ENCODE measurements at places on chromosomes 11 and 22. TPM values are rescaled to one million over a fixed set of nuclear protein-coding genes. Genes with fewer than 3 reads are reported as not detected.
A peak's percentile ranks its signal among the peaks of the same experiment; 100 is the strongest.

- DNase-seq: no peak
These were observed 526.7 kb downstream of the BRD1 start for GRCh38 chr22:49300951-49301397.

DNA sequence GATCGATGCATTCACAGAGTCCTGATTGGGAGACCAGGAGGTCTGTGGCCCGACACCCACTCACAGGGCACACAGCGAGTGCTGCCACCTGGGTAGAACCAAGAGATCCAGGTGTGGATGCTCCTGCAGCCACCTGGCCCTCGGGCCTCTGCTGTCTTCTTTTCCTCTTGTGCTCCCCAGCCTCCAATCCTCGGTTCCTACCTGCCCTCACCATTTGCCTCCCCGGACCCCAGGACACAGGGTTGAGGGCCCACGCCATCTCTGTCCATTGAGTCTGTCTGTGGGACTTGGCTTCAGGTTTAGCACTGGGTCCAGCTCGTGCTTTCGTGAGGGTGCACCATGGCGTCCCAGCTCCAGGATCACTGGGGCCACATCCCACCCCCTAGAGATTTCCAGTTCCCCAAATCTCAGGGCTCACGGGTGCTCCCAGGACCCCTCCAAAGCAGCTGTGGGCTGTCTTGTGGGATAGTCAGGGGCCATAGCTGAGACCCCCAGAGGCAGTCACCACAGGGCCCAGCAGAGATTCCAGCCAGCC is 591.1 kb downstream of the BRD1 start:
- no peak for DNase-seq

DNA sequence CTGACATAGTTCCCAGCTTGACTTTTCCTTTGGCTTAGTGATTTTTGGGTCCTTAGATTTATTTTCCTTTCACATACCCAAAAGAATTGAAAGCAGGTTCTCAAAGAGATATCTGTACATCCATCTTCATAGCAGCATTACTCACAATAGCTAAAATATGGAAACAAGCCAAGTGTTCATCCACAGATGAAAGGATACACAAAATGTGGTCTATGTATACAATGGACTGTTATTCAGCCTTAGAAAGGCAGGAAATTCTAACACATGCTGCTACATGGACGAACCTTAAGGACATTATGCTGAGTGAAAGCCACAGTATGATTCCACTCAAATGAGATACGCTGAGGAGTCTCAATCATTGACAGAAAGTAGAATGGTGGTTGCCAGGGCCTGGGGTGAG is 171.8 kb downstream of the IGLL1 start:
- no peak for DNase-seq

GRCh38 chr22:19749876-19750275 is 10.7 kb upstream of the TBX1 start:
- no peak for DNase-seq

GRCh38 chr11:87463486-87464102 is 425.9 kb downstream of the TMEM135 start:
- DNase-seq: no peak

DNA sequence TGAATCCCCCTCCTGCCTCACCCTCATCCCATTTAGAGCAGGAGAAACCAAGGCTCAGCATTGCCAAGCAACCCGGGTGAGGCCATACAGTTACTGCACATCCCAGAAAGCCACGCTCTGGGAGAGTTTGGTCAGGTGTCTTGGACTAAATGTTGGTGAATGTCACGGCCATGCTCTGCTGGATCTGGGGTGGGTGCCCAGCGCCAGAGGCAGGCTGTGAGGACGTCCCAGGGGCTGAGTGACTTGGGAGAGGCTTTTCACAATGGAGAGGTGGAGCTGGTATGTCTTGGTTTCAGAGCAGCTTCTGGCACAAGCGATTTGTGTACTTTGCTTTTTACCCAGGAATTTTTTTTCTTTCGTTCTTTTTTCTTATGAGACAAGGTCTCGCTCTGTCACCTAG is 6.6 kb downstream of the SERHL2 start:
- DNase-seq: no peak

GRCh38 chr11:87307101-87307500 is 269.4 kb downstream of the TMEM135 start:
- DNase-seq: no peak

GRCh38 chr22:46142548-46143490 is 7.5 kb upstream of the PPARA start:
- no peak for DNase-seq

DNA sequence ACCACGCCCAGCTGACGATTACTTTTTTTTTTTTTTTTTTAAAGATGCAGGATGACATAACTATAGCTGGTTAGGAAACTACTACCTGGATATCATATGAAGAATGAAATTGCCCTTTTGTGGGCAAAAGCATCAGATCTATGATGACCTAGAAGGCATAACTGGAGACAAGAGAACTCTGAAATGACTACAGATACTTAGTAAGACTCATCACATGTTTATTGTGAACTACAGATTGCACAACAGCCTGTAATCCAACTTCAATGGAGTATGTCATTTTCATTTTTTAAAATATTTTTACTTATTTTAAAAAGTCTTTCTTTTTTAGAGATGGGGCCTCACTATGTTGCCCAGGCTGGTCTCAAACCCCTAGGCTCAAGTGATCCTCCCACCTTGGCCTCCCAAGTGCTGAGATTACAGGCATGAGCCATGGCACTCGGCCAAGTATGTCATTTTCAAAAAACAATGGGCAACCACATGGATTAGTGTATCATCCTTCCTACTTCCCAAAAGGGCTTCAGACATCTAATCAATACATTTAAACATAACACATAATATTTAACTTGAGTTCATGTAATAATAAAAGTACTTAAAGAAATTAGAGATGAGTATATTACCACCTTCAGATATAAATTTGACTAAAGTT is 3.3 kb downstream of the MTMR2 start:
- DNase-seq: no peak

- no peak for DNase-seq
These were observed 14.8 kb downstream of the DUSP8 start for GRCh38 chr11:1557051-1557884.

- no peak for DNase-seq
These were observed 25.8 kb downstream of the YDJC start for GRCh38 chr22:21603973-21604372.

GRCh38 chr11:76361374-76361773 is 19.6 kb downstream of the THAP12 start:
- DNase-seq: no peak

- peak; percentile 76 for DNase-seq
These were observed at the start of gene SLC15A3 for GRCh38 chr11:60951904-60952741. Gene SLC15A3 (minus strand): TSS chr11:60952176. CDS start chr11:60951551, 625 bp downstream.

DNA sequence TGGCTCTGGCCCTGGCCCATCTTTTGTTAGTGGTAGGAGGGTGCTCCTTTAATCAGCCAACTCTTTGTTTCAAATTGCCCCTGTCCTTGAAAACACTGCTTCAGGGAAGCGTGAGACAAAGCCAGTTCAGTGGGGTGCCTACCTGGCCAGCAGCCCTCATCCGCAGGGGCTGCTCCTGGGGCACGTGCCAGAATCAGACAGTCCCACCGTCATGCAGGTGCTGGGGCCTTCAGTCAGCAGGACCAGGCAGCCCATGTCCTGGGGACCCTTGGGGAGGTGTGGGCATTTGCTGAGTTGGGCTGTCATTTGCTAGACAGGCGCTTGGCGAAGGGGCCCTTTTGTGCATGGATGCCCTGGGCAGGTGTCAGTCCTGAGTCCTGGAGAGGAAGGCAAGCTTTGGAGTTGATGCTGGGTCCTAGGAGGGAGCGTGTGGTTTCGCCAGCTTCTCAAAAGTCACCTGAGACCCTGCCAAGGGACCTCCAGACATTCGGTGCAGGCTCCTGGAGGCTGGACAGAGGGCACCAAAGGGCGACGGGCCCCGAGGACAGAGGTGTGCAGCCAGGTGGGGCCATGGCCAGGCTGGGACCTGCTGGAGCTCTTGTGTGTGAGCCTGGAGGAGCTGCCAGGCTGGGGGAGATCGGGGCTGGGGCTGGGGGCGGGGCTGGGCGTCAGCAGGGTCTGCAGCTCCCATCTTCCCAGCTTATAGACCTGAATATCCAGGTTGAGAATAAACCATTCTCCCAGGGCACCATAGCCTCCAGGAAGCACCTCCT is 15.0 kb upstream of the RTN4R start:
- no peak for DNase-seq

GRCh38 chr11:44188643-44189042 is 93.2 kb downstream of the EXT2 start:
- no peak for DNase-seq

DNA sequence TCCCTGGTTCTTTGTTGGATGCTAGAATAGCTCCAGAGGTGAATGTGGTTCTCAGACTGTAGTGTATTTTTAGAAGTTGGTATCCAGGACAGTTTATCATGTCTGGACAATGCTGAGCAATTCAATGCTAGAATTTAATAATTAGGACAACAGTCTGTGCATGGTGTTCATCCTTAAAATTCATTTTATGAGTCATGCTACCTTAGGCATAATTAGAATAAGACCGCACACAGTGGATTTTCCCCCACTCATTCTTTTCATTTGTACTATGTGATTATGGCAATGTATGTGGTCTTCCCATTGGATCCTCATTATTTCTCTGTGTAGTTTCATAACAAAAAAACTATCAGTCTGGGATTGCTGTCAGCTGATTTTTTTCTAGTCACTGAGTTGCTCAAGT is 196.7 kb downstream of the ARHGAP42 start:
- DNase-seq: no peak

DNA sequence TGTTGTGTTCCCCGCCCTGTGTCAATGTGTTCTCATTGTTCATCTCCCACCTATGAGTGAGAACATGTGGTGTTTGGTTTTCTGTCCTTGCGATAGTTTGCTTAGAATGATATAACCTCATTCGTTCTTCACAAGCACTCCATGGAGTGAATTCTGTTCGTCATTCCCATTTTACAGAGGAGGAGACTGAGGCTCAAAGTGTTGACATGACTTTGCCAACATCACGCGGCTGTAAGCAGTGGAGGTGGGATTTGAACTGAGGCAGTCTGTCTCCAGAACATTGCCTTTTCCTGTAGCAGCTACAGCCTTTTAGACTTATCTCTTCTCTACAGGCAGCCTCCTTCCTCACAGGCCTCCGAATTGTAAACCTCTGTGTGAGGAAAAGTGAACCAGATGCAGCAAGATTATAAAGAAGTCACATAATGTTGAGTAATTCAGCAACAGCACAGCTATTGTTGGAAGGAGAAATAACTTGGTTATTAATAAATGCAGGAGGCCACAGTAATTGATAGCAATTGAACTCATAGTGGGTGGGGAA is 74.6 kb downstream of the MYO18B start:
- DNase-seq: no peak

- no peak for DNase-seq
These were observed 44.4 kb downstream of the APOL3 start for GRCh38 chr22:36116127-36116526.

- DNase-seq: no peak
These were observed 234.3 kb upstream of the TENM4 start for GRCh38 chr11:79675081-79675480.

DNA sequence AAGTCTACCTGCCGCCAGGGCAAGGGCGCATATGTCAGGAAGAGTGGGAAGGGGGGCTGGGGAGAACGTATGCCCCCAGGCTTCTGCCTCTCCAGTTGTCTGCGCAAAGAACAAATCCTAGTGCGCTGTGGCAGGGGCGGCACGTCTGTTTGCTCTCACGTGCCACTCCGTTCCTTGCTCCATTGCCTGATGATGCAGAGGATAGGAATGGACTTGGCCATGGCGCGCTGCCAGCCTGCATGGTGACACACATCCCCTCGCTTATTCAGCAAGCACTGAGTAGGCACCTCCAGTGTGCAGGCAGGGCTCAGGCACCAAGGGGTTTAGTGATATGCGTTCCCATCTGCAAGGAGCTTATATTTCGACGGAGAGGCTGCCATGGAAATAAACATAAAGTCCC is 45.4 kb upstream of the SLC22A12 start:
- DNase-seq: no peak

- no peak for DNase-seq
These were observed 10.5 kb upstream of the MGAT3 start for GRCh38 chr22:39446239-39446721.

- no peak for DNase-seq
These were observed 67.6 kb downstream of the NCAPD3 start for GRCh38 chr11:134155946-134156865.

DNA sequence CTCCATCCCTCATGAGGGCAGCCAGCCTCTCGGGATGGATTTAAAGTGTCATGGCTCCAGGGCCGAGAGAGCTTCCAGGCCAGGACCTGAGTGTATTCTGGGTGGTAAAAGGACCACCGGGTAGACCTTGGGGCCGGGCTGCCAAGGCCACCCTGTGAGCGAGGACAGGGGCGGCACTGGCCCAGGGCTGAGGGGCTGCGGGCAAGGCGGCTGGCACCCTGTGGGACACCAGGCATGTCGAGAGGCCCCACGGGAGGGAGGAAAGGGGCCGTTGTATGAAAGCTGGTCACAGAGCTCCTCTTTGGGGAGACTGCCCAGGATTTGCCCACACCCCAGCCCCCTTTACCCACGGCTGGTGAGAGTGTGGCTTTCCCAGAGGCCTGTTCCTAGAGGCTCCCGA is 92.3 kb upstream of the RTL6 start:
- no peak for DNase-seq

DNA sequence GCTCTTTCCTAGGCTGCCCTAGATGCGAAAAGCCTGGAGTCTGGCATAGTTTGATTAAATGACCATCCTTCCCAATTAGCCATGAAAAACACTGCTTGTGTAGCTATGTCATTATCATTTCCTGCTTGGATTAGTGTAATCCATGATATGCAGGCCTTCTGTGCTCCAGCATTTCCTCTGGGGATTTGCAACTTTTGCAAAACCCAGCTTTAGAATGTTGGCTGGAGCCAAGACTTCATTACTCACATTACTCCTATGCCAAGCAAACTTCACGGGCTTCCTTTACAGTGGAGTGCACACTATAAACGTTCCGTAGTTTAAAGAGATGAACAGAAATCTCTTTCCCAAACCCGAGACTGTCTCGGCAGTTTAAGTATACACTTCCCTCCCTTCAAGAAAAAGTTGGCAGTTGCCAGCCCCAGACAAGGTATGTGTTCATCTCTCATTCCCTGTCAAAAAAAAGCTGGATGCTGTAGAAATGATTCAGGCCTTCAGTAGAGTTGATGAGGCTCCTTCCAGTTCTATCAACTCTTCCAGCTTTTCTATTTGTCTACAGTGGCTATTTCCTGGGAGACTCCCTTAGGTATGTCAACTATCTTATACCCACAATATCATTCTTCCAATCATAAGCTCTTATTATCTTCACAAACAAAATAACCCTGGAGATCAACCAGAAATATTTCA is 180.0 kb downstream of the MAML2 start:
- no peak for DNase-seq

The PGAP2 gene
- 7.1 TPM for total RNA-seq

The P2RY6 gene
- total RNA-seq: 8.8 TPM

The SMC1B gene
- total RNA-seq: not detected

The AIFM3 gene
- total RNA-seq: not detected

The CECR2 gene
- total RNA-seq: 1.4 TPM

The MUC5AC gene
- 0.11 TPM for total RNA-seq

The PHOX2A gene
- not detected for total RNA-seq

The ANO5 gene
- not detected for total RNA-seq

The C22orf31 gene
- total RNA-seq: not detected

The UPK3A gene
- total RNA-seq: not detected

The TRIM5 gene
- total RNA-seq: 45.1 TPM

The BDNF gene
- total RNA-seq: 4.7 TPM

Measured in ascending aorta (tissue), 2 donors.